HCT116 (cell line): ENCODE measurements at places on chromosomes 11 and 22. TPM values are rescaled to one million over a fixed set of nuclear protein-coding genes. Genes with fewer than 3 reads are reported as not detected.

DNA sequence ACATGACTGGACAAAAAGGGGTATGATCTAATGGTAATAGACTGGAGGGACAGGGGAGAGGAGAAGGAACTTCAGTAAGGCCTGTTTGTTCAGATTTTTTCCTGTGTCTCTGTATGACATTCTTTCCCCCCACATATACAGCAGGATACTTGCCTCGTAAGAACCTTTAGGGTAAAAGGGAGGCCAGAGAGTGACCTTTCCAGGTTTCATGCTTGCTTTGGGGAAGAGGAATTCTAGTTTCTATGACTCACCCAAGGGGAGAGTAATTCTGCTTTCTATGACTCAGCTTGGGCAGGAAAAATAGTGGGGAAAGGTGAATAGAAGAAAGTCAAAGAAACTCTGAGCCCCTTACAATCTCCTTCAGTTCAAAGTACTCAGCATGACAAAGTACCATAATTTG, 457.0 kb downstream of the DLG2 start:
- peak; percentile 53 for DNase-seq

GRCh38 chr11:102564110-102564509, 33.6 kb upstream of the MMP7 start:
- peak; percentile 74 for DNase-seq

Gene BDNF
- total RNA-seq, result 22.0 TPM

Gene LIMK2
- 21.9 TPM for total RNA-seq

DNA sequence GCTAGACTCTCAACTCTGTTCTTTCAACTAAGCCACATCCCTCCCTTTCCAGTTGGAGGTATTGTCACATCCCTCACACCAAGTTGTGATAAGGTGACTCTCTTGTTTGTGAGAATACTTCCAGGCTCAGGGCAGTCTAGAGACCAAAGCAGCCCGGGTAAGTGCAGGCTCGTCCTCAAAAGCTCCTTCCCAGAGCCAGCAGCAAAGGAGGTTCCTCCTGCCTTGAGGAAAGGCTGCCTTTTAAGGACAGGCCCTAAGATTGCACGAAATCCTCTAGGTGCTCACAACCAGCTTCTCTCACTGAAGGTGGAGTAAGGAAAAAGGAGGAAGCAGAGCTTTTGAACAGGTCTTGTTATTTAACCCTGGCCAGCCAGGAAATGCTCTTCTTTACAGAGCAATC, 53.4 kb downstream of the SMCO4 start:
- DNase-seq, result no peak

Gene MYO7A
- total RNA-seq, result 1.8 TPM

DNA sequence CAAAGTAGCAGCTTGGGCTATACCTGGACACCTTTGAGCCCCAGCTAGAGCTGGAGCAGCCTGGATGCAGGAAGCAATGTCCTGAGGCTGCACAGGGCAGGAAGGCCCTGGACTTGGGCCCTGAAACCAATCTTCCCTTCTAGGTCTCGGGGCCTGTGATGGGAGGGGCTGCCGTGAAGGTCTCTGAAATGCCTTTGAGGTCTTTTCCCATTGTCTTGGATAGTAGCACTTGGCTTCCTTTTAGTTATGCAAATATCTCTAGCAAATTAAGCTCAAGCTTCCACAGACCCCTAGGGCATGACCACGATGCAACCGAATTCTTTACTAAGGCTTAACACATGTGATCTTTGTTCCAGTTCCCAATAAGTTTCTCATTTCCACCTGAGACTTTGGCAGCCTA, 40.0 kb downstream of the LINC01488 start:
- no peak for DNase-seq

Gene MOGAT2
- total RNA-seq, result 0.12 TPM

Gene DNAJB7
- not detected for total RNA-seq

DNA sequence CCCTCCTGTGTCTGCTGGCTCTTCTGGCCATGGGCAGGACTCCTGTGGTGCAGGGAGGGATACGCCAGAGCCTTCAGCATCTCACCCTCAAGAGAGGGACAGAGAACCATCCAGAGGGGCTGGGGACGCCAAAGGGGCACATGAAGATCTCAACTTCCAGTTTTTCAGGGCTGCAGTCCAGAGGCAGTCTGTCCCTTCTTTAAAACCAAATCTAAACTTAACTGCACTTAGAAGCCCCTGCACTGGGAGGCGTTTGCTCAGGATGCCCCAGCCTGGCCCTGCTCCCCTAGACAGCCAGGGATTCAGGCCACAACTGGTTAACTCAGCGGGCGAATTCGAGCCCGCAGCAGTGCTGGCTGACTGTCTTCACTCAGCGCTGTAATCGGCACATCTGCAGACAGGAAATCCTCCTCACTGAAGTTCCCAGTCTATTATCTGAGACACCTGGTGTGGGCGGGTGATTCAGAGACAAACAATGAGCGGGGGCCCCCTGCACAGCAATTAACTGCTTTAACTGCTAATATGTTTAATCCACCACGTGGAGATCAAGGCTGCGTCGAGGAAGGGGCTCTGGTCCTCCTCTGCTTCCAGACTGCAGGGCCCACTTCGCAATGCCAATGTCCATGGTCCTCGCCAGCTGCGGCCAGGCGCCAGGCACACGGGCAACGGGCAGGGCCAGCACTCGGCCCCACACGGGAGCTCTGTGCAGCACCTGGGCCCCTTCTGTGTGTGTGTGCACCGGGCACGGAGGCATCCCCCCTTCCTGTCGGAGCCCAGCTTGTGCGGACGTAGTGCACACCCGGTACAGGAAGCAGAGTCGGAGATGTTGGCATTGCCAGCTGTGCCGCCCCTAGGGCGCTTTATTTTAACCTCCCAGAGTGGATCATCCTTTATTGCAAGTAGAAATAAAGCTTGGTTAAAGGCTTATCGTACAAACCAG, 36.9 kb upstream of the GNB1L start:
- DNase-seq, result no peak

DNA sequence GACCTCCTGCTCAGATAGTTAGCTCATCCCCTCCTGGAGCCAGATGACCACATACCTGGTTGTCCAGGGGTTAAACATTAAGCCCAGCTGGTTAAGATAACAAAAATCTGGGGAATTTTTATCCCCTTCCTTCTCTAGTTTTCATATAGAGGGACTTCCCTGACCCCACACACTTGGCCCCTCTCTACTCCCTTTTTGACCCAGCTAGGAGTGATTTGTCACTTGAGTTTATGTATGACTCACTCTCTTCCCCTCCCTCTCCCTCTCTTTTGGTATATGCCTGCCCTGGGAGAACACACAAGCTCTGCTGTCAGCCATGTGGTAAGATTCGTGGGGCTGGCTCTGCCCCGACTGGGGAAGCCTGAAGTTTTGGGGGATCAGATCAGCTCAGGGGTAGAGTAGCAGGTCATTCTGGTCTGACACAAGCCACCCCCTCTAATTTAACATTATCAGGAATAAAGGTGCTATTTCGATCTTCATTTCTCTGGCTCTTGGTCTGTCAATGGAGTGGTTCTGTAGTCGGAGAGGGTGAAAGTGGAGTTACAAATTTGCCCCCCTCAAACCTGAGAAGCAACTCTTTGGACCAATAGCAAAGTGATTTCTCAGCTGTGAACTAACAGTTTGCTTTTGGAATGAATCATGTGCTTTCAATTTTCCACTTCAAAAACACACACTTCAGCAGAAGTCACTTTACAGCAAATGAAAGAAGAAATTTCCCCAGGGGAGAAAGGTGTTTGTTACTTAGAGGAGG, 415.3 kb upstream of the CADM1 start:
- DNase-seq, result no peak

DNA sequence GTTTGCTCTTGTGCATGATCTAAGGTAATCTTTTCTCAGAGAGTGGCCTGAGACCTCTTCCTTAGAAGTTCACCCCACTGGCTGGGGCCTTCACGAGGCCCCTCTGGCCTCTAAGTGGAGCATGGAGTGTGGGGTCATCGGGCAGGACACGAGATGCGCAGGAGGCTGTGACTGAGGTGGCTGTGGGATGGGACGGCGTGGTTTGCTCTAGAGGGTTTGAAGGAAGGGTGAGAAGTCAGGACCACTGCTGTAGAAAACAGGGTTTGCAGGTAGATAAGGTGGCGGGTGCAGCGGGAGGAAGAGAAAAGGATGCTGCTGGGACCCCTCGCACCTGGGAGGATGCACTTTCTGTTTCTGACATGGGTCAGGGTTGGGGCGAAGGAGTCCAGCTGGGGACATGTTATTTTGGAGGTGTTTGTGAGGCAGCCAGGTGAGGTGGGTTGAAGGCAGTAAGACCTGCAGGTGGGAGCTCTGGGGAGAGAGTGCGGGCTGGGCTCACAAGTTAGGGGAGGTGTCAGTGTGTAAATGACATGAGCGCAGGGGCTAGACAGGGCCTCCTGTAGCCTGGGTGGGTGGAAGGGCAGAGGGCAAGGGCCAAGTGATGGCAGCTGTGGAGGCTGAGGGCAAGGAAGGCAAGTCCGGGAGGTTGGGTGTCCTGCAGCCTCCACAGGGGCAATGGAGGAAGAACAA, 62.5 kb downstream of the KCNQ1 start:
- no peak for DNase-seq

Gene IL17REL
- total RNA-seq, result not detected

- DNase-seq, result no peak
Measured at GRCh38 chr11:117884994-117885393, 8.5 kb upstream of the FXYD6 start.

GRCh38 chr22:21098099-21098671, 52.4 kb downstream of the LRRC74B start:
- peak; percentile 35 for DNase-seq

GRCh38 chr11:27861706-27862430, 161.6 kb upstream of the BDNF start:
- no peak for DNase-seq

Gene MRGPRX3
- total RNA-seq, result not detected

GRCh38 chr22:49521787-49522224, 305.9 kb downstream of the BRD1 start:
- DNase-seq, result no peak

DNA sequence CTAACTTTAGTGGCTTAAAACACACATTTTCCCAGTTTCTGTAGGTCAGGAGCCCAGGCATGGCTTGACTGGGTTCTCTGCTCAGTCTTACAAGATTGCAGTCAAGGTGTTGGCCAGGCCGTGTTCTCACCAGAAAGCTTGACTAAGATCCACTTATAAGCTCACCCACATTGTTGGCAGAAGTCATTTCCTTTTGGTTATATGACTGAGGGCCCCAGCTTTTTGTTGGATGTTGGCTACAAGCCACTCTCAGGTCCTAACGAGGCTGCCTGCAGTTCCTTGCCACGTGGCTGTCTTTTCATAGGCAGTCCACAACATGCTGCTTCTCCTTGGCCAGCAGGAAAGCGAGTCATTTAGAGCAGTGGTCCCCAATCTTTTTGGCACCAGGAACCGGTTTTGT, 79.3 kb upstream of the CRTAM start:
- DNase-seq, result no peak

DNA sequence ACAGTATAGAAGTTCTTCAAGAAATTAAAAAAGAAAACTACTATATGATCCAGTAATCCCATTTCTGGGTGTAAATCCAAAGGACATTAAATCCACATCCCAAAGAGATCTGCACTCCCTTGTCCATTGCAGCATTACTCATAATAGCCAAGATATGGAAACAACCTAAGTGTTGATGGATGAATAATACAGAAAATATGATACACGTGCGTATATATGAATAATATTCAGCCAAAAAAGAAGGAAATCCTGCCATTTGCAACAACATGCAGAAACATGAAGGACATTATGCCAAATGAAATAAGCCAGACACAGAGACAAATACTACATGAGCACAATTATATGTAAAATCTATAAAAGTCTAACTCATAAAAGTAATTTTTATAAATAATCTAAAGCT, 306.3 kb upstream of the ANO3 start:
- DNase-seq, result no peak

GRCh38 chr11:7826324-7826723, 29.6 kb upstream of the OR5P2 start:
- no peak for DNase-seq

DNA sequence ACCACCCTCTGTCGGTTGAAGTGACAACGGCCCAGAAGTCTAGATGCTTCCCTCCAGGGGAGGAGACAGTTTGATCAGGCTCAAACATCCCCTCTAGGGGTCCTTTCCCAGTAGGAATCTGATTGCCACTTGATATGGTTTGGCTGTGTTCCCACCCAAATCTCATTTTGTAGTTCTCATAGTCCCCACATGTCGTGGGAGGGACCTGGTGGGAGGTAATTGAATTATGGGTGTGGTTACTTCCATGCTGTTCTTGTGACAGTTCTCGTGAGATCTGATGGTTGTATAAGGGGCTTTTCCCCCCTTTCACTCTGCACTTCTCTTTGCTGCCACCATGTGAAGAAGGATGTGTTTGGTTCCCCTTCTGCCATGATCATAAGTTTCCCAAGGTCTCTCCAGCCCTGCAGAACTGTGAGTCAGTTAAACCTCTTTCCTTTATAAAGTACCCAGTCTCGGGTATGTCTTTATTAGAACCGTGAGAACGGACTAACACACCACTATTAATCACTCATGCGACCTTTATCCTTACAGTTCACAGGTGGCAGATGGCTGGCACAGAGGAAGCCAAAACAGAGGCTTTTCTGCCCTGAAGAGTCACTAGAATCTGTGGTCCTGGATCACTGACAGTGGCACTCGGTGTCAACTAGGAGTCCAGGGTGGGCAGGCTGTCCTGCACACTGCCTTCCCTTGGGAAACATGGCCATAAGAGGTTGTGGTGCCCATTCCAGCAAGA, 21.6 kb downstream of the ASPHD2 start:
- no peak for DNase-seq

Gene OLFML1
- total RNA-seq, result not detected

- DNase-seq, result no peak
Measured at GRCh38 chr22:41198027-41198580, 7.0 kb upstream of the L3MBTL2 start.

DNA sequence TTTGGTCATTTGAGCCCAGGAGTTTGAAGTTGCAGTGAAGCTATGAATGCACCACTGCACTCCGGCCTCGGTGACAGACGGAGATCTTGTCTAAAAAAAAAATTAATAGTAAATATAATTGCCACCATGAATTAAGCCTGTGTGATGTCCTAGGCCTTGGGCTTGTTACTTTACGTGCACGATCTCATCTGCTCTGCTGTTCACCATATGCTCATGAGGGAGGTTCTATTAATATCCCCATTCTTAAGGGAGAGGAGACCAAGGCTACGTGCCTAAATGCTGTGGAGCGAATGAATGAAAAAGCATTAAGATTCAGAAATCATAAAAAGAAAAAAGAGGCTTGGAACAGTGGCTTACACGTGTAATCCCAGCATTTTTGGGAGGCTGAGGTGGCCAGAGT, 2.6 kb upstream of the ATG2A start:
- no peak for DNase-seq

GRCh38 chr11:110773442-110773841, 61.2 kb upstream of the ARHGAP20 start:
- no peak for DNase-seq

GRCh38 chr11:118896472-118896913, 12.8 kb downstream of the CXCR5 start:
- DNase-seq, result no peak

Gene CYB5R2
- total RNA-seq, result 14.4 TPM

- no peak for DNase-seq
Measured at GRCh38 chr22:38412435-38413084, 42.4 kb downstream of the KCNJ4 start.

DNA sequence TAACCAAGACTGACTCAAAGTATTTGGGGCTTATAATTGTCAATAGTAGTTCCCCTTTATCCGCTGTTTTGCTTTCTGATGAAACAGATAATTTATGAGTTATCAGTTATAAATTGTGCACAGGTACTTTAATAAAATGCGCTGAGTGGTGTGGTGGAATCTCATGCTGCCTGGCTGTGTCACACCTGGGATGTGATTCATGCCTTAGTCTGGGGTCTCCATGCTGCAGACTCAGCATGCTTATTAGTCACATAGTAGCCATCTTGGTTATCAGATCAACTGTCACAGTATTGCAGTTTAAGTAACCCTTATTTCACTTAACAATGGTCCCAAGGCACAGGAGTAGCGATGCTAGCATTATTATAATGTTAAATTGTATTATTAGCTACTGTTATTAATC, 995.2 kb downstream of the NTM start:
- no peak for DNase-seq
